Uterus (tissue), 4 donors: ENCODE measurements at places on chromosomes 11 and 22. TPM values are rescaled to one million over a fixed set of nuclear protein-coding genes. Genes with fewer than 3 reads are reported as not detected.

DNA sequence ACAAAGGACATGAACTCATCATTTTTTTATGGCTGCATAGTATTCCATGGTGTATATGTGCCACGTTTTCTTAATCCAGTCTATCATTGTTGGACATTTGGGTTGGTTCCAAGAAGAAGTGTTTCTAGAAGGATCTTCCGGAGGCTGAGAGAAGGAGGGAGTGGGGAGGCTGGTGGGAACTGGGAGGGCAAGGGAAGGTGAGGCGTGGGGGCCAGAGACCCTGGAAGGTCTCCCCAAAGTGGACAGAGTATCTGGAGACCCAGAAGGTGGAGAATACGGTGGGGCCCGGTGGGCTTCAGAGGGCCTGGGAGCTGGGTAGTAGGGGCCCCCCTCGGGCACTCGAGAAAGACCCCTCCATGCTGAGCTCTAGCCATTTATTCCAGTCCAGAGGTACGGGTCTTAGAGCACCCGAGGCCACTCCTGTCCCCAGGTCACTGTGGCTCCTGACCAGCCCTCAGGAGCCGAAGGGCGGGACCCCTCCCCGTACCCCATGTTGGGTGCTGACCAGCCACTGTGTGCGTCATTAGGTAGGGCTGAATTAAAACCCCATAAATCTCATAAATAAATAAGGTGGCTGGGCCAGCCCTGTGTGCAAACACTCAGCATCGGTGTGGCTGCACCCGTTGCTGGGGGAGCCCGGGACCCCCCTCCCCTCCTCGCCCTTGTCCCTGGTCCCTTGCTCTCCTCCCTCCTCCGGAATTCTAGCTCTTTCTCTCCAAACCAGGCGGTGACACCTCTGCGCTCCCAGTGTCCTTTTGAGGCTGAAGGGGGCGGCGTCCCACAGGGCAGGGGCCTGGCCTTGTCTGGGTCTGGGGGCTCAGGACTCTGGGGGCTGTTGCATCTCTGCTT is 38.8 kb upstream of the MUC5AC start:
- DNase-seq = no peak

DNA sequence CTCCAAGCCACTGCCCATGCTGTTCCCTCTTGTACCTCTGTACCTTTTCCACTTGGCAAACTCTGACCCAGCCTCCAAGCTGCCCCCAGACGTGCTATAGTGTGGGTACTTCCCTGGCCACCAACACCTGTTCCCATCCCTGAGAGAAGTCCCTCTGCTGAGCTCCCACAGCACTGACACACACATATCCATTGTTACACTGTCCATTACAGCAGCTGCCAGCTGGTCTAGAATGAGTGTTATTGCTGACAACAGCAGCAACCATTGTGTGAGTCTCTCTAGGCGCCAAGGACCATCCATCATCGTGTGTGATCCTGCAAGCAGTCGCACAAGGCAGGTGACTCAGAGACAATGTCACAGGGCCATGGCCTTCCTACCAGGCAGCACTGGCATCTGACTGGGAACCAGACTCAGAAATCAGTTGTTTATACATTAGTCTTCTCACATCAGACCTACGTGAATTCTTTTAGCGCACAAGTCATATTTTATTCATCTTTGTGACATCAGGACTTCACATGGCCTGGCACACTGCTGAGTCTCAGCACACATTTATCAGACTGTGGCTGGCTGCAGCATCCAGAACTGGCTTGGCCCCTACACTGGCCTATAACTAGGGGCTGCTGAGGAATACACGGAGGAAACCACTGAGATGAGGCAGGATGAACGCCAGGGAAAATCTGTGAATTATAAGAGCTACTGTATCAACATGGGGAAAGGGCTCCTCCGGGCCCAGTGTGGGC is 56.4 kb downstream of the SGSM3 start:
- DNase-seq = no peak

- no peak for DNase-seq
Observed at GRCh38 chr11:129075757-129076156, 116.4 kb downstream of the ARHGAP32 start.

GRCh38 chr11:111663820-111664219 is 61.6 kb downstream of the SIK2 start:
- DNase-seq = no peak

- DNase-seq = no peak
Observed at GRCh38 chr11:104043142-104043541, 6.7 kb downstream of the DDI1 start.

DNA sequence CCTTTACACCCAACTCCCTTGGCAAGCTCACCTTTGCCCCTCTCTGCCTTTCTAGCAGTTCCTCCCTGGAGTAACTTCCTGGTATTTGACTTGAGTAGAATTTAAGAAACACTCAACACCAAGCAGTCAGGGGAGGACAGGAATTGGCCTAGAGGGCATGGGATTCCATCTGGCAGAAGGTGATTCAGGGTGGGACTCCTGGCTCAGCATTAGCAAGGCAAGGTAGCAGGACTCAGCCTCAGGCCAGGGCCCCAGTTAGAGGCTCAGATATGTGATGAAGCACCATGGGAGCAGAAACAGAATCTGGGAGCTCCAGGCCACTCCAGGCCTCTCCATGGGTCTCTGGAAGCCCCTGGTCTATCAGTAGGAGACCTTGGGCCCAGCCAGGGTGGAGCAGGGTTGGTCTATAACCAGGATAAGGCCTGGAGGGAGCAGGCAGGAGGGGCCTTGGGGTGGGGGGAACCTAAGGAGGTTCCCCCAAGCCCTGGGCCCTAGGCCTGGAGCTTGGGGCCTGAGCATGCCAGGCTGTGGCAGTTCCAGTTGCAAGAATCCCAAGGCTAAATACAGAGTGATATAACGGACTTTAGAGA is 148.2 kb downstream of the PARVA start:
- DNase-seq = no peak

DNA sequence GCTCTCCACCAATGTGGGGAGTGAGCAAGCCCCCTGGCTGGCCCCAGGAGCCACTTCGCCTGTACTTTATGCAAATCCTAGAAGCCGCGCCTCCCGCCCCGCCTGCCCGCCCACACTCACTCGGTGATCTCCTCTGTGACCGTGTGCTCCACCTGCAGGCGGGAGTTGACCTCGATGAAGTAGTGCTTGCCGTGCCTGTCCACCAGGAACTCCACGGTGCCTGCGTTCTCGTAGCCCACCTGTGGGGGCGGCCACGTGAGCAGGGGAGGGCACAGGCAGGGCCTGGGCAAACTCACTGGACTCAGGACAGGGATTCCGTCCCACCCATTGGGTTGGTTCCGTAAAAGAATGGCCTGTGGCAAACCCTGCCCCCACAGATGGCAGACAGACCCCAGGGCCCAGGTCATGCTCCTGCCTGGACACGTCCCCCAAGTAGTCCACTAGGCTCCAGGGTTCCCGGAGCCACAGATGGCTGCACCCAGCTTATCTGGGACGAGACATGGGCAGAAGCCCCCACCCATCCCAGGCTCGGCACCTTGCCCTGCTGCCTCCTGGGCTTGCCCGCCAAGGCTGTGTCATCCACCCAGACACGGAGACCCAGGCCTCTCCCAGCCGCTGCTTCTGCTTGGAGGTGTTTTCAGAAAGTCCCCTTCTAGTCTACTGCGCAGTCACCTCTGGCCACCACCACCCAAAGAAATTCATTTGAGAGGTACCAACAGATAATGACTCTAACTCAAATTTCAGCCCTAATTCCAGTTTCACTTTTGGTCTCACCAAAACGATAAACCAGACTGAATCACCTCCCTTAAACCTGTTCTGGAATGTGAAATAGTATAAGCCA is 12.1 kb downstream of the LRFN4 start:
- no peak for DNase-seq

- peak; percentile 59 for DNase-seq
Observed at GRCh38 chr22:27318516-27318915, 483.0 kb downstream of the MN1 start.

DNA sequence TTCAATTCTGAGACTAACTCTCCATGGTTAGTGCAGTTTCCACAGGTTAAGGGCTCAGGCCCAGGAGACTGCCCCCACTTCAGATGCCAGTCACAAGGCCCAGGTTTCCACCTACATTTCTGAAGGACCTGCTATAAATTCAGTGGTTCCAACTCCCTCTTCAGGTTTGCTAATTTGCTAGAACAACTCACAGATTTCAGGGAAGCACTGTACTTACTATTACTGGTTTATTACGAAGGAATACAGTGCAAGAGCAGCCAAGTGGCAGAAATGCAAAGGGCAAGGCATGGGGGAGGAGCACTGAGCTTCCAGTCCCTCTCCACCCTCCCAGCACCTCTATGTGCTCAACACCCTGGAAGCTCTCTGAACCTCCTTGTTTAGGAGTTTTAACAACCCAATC is 39.3 kb upstream of the SPON1 start:
- DNase-seq = no peak

DNA sequence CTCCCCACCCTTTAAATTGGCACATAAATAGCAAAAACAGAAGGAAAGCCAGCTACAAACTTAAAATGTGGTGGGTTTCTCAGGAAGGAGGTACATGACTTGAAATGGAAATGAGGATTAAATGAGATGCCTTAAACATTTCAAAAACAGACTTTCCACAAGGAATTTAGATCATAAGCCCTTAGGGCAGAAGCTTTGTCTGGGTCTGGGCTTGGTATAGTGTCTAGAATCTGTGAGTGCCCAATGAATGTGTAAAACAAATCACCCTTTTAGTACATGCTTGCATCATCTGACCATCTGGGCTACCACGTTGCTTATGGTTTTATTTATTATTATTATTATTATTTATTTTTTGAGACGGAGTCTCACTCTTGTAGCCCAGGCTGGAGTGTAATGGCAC is 37.1 kb upstream of the CREB3L1 start:
- DNase-seq = no peak

DNA sequence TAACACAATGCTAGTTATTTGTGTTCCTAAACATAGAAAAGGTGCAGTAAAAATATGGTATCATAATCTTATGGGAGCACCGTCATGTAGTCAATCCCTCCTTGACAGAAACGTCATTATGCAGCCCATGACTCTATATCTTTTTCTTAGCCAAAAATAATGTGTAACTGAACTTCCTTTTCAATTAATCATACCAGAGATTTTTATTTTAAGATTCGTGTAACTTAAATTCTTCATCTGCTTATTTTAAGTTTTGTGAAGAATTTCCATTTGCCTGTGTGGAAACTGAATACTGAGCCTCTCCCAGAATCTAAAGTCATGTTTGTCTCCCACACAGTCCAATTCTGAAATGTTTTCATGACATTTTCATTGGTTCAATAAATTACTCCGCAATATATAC is 699.1 kb downstream of the KCNA4 start:
- DNase-seq = no peak

DNA sequence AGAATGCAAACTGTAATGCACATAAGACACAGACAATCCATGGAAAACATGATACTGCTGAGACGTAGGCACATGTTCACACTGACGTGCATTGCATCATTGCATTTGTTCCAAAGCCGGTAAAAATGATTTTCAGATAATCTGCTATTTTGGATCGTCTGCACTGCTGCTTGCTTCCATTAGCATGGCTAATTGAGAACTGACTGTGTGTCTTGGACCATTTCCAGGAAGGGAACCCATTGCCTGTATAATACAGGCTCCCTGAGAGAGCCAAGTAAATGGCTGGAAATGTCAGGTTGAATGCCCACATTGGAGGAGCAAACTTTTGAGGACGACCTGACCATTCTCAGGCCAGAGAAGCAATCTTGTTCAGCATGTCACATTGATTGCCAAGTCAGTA is 304.8 kb downstream of the ST3GAL4 start:
- DNase-seq = no peak

GRCh38 chr11:129813231-129813791 is 2.3 kb upstream of the TMEM45B start:
- no peak for DNase-seq

GRCh38 chr11:121889186-121889585 is 226.8 kb downstream of the BLID start:
- DNase-seq = no peak

DNA sequence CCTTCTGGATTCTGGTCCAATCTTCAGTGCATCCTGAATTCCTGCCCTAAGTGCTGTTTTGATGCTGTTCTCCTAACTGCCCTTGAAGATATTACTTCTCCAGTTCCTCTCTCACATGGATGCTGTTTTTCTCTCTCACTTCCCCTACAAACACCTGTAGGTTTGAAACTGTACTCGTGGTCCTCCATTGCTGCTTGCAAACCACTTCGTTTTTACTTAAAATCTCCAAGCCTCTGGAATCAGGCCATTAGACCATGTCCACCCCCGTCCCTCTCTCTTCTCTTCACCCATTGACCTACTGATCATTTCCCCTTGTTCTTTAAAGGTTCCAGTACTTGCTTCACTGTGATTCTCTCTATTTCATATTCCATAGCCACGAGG is 988.1 kb downstream of the NTM start:
- no peak for DNase-seq

- DNase-seq = no peak
Observed at GRCh38 chr11:113506461-113506860, 31.3 kb upstream of the DRD2 start.

GRCh38 chr22:50301581-50301991 is 5.9 kb downstream of the PLXNB2 start:
- no peak for DNase-seq

- peak; percentile 54 for DNase-seq
Observed at GRCh38 chr22:37747080-37747714, 50.3 kb downstream of the TRIOBP start.

- DNase-seq = no peak
Observed at GRCh38 chr11:102396708-102397563, 49.9 kb downstream of the BIRC2 start.

DNA sequence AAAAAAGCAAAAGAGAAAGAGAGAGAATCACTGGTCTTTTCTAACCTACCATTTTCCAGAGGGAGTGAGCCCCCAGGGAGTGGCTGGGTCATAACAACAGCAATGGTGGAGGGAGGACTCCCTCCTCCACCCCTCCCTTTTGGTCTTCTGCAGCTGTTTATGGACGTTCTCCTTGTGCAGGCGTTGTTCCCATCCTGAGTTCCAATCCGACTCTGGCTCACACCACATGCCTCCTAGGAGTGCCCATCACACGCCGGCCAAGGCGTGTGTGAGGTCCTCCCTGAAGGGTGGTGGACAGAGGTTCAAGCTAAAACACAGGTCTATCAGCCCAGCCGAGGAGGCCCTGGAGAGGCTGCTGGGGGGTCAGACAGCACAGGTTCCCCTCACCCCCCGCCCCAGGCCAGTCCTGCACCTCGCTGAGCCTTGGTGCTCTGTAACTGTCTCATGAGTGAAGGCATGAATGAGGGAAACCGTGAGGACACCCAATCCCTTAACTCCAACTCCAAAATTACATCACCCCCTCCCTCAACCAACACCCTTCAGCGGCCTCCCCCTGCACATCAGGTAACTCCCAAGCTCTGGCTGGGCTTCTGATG is 29.4 kb downstream of the IFT27 start:
- DNase-seq = no peak

Gene SLC22A12
- not detected for total RNA-seq

Gene MMP27
- not detected for total RNA-seq

Gene SSTR3
- total RNA-seq = 3.1 TPM

Gene TKFC
- total RNA-seq = 28.5 TPM

Gene ANKRD13D
- 63.7 TPM for total RNA-seq

Gene OR51B5
- total RNA-seq = 2.9 TPM

Gene MS4A3
- not detected for total RNA-seq

Gene CYTH4
- total RNA-seq = 6.1 TPM

Gene SCGB1D2
- not detected for total RNA-seq
